Cardiac muscle cell (in vitro differentiated cells and primary cell): ENCODE measurements at places on chromosomes 6 and 20.

- no peak for DNase-seq
Observed at GRCh38 chr6:74872754-74873476, 332.9 kb downstream of the COL12A1 start.

DNA sequence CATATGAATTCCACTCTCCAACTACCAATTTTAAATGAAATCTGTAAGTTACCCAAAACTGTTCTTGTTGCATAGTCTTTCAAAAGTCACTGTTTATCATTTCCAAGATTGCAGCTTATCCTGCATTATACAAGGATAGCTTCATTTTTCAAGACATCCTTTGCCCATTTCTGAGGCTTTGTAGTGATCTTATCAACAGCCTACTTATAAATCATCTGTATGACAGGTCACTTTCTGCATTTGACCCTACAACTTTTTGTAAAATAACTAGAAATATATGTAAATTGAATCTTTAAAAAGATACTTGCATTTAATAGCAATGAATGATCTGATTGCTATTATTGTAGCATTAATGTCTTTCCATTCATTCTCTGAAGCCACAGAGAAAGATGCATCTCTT, 521.1 kb downstream of the UTRN start:
- no peak for DNase-seq

DNA sequence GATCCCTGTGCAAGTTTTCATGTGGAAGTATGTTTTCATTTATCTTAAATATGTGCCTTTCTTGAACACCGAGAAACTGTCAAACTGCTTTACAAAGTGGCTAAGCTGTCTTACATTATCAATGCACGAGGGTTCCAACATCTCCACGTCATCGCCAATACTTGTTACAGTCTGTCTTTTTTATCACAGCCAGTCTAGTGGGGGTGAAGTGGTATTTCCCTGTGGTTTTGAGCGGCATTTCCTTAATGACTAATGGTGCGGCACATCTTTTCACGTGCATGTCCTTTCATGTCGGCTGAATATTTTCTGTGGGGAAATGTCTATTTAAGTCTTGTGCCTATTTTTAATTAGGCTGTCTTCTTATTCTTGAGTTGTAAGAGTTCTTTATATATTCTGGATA, 280.4 kb downstream of the FOXC1 start:
- peak; percentile 68 for DNase-seq

- no peak for DNase-seq
Observed at GRCh38 chr6:137813308-137813970, 53.6 kb upstream of the TNFAIP3 start.

GRCh38 chr6:146865756-146866379, 267.1 kb downstream of the ADGB start:
- no peak for DNase-seq

- DNase-seq, result no peak
Observed at GRCh38 chr6:136501096-136501495, 49.1 kb downstream of the MAP7 start.

- peak; percentile 62 for DNase-seq
Observed at GRCh38 chr6:119742188-119742803, 392.7 kb upstream of the MAN1A1 start.

GRCh38 chr6:163355426-163355991, 59.0 kb upstream of the QKI start:
- DNase-seq, result no peak
